ENCODE measurements at places on chromosomes 2 and 18.

- DNase-seq, result no peak
These were observed 733.7 kb upstream of the POU3F3 start for GRCh38 chr2:104120171-104120570.

DNA sequence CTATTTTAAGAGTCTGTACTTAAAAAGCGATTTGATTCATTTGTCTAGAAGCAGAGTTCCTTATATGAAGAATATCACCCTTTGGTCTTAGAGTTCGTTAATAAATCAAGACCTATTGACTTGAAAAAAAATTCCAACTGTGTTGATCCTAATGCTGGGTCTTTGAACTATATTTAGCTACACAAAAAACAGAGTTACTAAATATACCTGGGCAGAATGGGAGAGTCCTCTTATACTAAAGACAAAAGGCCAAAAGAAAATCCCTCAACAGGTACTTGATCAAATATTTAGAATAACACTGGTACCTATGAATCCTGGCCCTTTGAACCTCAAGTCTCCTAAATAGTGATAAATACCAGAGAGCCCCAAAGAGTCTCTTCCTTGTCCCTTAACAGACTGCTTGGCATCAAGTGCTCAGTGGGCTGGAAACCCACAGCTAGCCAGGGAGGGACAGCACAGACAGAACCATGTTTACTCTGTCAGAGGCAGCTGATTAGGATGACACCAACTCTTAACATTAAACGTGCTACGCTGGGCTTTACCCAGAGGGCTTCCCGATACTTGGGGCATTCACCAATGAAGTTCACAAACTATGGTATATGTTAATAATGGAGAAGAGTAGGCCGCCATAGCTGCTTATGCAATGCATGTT lies 95.1 kb downstream of the FIGN start:
- no peak for DNase-seq

DNA sequence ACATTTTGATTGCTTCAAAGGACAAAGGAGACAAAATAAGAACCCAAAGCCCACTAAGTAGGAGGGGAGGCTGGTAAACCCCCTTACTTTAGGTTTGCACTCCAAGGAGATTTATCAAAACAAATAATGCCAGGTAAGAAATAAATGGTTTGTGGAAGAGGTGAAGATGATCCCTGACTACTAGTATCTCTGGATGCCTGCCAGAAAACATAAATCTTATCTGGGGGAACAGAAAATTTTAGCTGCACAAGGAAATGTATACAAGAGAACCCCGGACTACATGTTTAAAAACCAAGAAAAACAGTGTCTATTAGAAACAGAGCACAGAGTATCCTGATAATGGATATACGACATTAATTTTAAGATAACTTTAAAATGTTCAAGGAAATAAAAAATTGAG lies 114.1 kb downstream of the TRABD2A start:
- no peak for DNase-seq

DNA sequence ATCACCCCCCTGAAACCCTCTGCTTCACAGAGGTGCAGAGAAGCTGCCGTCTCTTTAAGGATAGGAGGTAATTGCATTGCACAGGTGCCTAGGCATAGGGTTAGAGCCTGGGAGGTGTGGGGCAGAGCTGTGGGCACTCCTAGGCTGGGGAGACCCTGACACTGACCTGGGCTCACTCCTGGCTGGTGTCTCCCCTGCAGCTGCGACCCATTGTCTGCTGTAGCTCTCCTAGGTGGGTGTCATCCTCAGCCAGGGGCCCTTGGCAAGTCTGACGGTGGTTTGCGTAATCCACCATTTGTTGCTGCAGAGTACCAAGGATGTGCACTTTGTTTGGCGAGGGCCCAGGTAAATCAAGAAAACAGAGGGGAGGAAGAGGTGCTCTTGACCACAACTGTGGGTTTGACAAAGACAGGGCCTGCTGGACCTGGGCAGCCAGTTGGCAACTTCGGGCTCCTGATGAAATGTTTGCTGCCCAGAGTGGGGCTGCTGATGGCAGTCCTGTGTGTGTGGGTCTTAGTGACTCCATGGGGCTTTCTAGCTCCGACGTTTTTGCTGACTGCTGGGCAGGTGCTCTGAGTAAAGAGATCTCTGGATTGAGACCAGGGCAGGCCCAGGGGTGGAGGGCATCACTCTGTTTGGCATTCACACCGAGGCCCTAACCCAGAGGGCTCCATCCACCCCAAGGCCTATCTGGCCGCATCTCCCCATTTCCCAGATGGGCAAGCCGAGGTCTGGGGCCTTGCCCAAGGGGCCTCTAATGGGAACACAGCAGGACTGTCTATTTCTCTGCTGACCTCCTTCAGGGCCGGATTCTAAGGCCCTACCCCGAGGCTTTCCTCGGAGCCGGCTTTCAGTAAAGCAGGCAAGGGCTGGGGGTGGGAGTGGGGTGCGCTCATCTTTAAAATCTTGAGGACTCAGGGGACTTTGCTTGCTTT lies 67.7 kb downstream of the EDAR start:
- no peak for DNase-seq

DNA sequence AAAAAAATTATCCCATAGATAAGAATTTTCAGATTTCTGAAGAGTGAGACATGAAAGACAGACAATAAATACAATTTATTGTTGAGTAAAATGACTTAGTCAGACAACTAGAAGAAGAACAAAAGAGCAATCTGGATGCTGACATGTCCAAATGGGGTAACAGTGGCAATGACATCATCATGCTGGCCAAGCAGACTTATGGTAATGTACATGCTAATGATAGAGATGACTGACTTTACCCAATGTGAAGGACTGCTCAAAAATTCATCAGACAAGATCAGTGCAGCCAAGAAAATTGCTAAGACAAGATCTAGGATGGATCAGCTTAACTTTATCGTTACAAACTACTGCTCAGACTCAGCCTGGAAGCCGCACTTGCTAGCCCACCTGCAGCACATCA lies 70.5 kb upstream of the SRD5A2 start:
- DNase-seq, result no peak

GRCh38 chr2:68203587-68203986 lies 45.9 kb downstream of the PNO1 start:
- DNase-seq, result no peak

- DNase-seq, result no peak
These were observed 13.9 kb upstream of the VRK2 start for GRCh38 chr2:58032764-58033080.

DNA sequence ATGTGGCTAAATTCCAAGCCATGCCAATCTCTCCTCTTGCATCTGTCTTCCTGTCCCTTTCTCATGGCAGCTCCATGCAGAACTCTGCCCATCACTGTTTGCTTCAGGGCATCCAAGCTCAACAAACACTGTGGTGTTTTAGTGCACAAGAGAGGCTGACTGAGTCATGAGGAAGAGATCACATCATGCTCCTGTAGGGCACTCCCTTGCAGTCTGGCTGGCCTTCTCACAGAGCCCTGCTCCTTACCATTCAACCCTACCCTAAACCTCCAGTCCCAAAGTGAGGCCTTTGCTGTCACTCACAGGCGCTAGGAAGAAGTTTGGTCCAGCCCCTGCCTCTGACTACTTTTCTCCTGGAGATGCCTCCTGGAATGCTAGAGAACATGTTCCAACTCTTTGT lies 194.0 kb downstream of the LRATD1 start:
- no peak for DNase-seq

DNA sequence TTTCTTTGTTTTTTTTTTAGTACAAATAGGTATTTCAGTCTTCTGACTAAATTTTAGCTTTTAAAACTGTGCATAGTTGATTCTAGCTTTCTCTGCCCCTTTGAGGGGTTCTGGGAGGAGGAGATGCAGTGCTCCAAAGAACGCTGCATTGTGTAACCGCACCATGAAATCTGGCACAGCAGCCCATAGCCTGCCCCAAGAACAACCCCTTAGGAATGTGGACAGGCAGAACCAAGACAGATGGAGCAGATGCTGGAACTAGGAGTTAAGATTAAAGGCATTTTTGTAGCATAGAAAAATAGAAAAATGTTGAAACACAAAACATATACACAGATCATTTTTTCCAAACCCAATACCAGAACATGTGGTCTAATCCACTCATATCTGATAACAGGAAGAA lies 187.5 kb downstream of the SCG2 start:
- DNase-seq, result no peak

GRCh38 chr2:208315081-208315788 lies 49.2 kb downstream of the PIKFYVE start:
- no peak for DNase-seq

DNA sequence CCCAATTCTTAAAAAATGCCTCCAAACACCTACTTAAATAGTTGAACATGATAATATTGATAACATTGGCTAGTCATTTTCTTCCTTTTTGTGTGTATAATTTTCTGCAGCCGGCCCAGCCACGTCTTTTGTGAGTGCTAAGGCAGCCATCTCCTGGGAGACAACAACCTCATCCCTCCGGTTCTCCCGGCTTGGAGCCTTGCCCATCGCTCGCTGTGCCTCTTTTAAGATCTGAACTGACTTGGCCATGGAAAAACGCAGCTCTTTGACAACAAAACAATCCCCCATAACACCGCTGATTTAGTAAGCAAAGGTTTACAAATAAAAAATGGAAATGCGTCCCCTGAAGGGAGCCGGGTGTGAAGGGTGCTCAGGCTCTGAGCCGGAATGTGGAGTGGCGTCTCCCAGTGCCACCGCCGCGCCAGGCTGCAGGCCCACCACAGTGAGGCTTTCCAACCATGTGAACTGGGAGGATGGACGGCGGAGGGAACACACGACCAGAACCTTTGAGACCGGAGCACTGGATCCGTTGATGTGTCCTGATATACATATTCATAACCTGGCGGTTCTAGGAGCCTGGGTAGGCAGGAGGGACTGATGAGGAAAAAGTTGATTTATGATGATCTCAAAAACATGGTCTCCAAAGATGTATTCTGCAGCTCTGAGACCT lies 87.4 kb downstream of the SMIM21 start:
- no peak for DNase-seq

- DNase-seq, result no peak
These were observed 112.3 kb upstream of the CAVIN2 start for GRCh38 chr2:191959209-191959608.

DNA sequence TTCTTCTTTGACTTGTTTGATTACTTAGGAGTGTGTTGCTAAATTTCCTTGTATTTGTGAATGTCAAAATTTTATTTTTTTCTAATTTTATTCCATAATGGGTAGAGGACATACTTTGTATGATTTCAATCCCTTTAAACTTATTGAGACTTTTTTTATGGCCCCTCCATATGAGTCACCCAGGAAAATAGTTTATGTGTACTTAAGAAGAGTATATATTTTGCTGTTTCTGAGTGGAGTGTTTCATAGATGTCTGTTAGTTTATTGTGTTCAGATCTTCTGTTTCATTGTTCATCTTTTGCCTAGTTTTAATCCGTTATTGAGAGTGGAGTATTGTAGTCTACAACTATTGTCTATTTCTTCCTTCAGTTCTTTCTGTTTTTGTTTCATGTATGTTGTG lies 81.9 kb downstream of the EPB41L5 start:
- no peak for DNase-seq

DNA sequence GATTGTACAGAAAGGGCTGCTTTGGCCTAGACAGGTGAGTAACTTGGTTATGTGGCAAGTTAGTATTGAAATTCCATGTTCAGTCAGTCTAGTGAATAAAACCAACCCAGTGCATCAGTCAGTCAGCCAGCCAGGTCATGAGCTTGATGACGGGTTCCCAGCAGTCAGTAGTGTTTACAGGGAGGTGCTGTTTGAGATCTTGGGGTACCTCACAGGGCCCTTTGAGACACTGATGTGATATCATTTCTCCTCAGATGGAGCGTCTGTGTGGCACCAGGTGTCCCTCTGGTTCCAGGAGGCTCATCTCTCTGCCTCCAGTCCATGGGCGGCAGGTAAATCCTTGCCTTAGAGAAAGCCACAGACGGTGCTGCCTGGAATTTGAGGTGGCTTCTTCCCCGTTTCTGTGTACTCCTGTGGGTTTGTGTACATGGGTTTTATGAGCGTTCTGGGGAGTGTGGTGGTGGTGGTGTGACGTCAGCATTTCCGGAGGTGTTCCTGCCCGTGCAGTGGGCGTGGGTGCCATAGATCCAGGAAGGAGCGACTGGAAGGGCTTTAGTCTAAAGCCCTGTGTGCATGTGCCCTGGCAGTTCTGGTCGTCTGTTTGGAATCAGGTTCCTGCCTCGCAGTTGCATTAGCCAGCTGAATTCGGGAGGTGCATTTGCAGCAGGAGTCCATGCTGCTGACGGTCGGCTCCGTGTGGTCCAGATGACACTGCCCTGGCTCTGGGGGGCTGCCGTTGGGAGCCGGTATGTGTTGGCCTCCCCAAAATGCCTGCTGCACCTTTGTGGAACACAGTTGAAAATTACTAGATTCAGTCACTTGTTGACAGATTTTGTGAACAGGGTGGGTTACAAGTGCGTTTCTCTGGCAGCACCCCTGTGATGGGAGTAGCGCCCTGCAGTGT lies 2.1 kb downstream of the CTDP1 start:
- no peak for DNase-seq

DNA sequence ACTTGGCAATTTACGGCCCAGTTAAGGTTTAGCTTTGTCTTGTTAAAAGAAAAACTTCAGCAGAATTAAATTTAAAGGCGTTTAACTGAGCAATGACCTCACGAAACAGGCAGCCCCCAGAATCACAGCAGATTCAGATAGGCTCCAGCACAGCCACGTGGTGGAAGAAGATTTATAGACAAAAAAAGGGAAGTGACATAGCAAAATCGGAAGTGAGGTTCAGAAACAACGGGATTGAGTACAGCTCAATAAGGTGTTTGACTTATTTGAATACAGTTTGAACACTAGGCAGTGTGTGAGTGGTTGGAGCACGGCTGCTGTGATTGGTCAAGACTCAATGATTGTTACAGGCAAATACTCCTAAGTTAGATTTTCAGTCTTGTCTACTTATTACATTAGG lies 79.8 kb downstream of the MOGAT1 start:
- no peak for DNase-seq

DNA sequence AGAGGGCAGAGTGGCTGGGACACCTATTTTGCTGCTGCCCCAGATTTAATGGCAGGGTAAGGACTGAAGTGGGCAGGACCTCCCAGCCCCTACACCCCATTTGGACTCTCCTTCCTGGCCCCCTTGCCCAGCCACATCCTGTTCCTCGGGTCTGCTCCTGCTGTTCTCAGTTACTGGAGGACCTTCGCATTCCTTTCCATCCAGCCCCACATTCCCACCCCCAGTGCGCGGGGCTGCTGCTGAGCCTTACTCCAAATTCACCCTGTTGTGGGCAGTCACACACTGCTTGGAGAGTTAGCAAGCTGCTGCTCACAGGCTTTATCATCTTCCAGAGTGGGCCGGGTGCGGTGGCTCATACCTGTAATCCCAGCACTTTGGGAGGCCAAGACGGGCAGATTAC lies 75.2 kb upstream of the SLC14A2 start:
- no peak for DNase-seq

GRCh38 chr2:134667541-134667940 lies 51.3 kb downstream of the TMEM163 start:
- DNase-seq, result no peak

- DNase-seq, result no peak
These were observed 113.1 kb downstream of the CYP26B1 start for GRCh38 chr2:72034353-72035095.
